Fibroblast of the aortic adventitia (primary cell): ENCODE measurements at places on chromosomes 4 and X. TPM values are rescaled to one million over a fixed set of nuclear protein-coding genes. Genes with fewer than 3 reads are reported as not detected.

Gene VSIG1
- 0.09 TPM in 1 of 2 replicates, not detected in the other for total RNA-seq

GRCh38 chr4:140816806-140817510 lies 60.8 kb upstream of the TBC1D9 start:
- DNase-seq, result no peak

GRCh38 chr4:113997206-113997605 lies 17.8 kb upstream of the ARSJ start:
- no peak for DNase-seq

Gene BRCC3
- total RNA-seq, result 8.5 and 17.4 TPM in 2 replicates

GRCh38 chr4:692771-693554 lies 4.0 kb upstream of the SLC49A3 start:
- no peak for DNase-seq

GRCh38 chr4:117740736-117741135 lies 293.6 kb upstream of the NDST3 start:
- DNase-seq, result no peak
